Tibial nerve (tissue), 4 donors: ENCODE measurements at places on chromosomes 5 and 9.

DNA sequence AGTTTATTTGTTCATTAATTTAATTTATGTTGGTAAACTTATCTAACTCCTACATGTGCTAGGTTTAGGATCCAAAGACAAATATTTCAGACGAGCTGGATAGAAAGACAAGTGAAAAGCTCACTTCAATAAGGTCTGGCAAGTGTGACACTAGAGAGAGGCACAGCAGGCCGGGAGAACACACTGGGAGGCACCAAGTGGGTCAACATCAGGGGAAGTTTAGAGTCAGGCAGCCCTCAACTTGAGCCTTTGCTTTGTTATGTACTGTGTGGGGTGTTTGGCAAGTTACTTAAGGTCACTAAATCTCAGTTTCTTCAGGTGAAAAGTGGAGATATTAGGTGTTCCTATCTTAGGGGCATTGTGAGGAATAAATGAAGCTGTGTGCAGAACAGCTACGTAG is 214.4 kb downstream of the PCSK1 start:
- H3K27me3 ChIP-seq, result no peaks in the 10 kb centered on the region
- no peaks in the 10 kb centered on the region for H3K36me3 ChIP-seq
- H3K4me3 ChIP-seq, result no peak overlapping the region
- DNase-seq, result no peak

DNA sequence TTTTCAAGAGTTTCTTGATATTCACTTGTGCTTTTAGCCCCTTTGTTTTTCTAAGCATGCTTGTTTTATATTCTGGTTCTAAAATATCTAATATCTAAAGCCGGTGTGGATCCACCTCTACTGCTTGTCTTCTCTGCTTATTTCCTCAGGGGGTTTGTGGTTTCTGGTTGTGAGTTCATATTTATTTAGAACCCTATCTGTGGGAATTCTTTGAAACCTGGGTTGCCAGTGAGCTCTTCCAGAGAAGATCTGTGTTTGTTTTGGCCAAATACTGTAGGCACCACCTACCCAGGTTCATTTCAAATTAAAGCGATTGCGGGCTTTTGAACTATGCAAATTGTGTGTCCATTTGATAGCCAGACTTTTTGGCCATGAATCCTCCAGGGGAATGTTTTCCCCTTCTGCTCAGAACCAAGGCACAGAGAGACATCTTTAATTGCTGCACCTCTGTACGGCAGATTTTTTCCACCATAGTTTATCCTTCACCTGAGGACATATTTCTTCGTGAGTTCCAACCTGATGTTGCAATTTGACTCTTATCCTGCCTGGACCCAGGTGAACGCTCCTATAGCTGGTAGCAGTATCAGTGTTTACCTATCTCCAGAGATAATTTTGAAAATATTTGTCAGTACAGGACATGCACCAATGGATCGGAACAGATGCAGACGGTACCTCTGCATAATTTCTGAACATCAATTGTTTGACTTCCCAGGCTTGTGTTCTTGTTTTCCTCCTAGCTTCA is 2.4 kb upstream of the ZBTB43 start:
- H3K27me3 ChIP-seq, result no peaks in the 10 kb centered on the region
- DNase-seq, result no peak
- H3K27ac ChIP-seq, result no peak overlapping the region
- peaks cover 16% of the 10 kb centered on the region for H3K4me1 ChIP-seq
- H3K4me3 ChIP-seq, result no peak overlapping the region

- no peak overlapping the region for H3K27ac ChIP-seq
- DNase-seq, result no peak
- no peak overlapping the region for H3K4me3 ChIP-seq
- no peaks in the 10 kb centered on the region for H3K36me3 ChIP-seq
- peaks cover 17% of the 10 kb centered on the region for H3K27me3 ChIP-seq
- H3K4me1 ChIP-seq, result no peaks in the 10 kb centered on the region
Measured at GRCh38 chr5:3103262-3103811, 351.9 kb upstream of the IRX2 start.

- DNase-seq, result no peak
- H3K27me3 ChIP-seq, result no peaks in the 10 kb centered on the region
- no peaks in the 10 kb centered on the region for H3K36me3 ChIP-seq
- H3K4me3 ChIP-seq, result no peak overlapping the region
- H3K27ac ChIP-seq, result no peak overlapping the region
- H3K4me1 ChIP-seq, result no peaks in the 10 kb centered on the region
Measured at GRCh38 chr5:175748650-175749049, 90.8 kb downstream of the HRH2 start.

DNA sequence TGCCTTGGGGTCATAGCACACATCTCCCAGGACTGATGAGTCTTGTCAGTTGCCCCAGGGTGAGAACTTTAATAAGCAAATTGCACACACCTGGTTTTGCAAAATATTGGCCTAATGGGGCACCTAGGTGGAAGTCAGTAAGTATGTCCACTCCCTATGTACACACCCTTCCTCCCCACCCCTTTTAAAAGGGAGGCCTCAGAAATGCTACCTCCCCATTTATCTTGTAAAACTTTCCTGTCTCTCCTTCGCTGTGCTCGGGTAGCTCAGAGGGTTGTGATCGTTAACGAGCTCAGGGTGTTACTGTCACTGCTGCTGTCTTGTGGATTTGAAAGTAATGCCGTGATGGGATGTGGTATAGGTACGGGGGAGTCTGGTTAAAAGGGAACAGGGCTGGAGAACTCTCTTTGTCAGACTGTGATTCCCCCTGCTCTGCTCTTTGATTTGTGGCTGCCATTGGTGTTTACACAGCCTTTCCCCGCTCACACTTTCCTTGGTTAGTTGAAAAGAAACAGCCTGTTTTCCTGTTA is 26.2 kb downstream of the ZNF462 start:
- H3K27ac ChIP-seq, result no peak overlapping the region
- H3K36me3 ChIP-seq, result no peaks in the 10 kb centered on the region
- no peak for DNase-seq
- H3K4me3 ChIP-seq, result no peak overlapping the region

DNA sequence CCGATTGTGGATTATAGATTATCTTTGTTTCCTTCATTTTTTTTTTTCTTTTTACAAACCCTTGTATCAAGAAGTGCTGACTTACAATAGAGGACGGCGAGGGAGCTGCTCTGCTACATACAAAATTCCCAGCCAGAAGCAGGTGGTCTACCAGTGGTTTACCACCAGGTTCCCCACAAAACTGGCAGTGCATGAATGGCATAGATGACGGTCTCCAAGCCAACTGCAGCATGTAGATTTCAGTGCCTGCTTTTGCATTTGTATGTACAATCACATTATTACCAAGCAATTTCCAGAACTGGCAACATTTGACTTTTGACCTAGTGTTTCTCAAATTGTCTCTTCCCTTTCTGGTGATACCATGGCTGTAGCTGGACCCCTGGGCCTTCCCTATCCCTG is 84.0 kb downstream of the ACER2 start:
- H3K36me3 ChIP-seq, result no peaks in the 10 kb centered on the region
- H3K4me1 ChIP-seq, result peaks cover 5% of the 10 kb centered on the region
- DNase-seq, result no peak
- H3K27ac ChIP-seq, result no peak overlapping the region
- no peaks in the 10 kb centered on the region for H3K27me3 ChIP-seq
- no peak overlapping the region for H3K4me3 ChIP-seq

DNA sequence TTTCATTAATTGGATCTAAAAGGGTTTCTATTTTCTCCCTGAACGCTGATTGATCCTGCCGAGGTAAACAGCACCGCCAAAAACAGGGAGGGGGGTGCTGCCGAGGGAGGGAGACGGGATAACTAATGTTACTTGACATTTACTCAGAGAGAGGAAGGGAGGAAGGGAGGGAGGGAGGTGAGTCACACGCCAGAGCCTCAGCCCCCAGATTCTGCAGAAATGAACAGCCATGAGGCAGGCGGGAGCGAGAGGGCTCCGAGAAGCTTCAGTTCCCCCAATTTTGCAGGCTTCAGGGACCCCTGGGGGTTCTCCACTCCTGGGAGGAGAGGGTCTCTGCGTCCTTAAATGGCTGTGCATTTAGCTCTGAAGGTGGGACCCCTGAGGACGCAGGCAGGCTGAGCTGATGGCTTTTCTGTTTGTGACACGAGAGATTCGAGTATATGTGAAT is 59.1 kb upstream of the IER5L start:
- no peaks in the 10 kb centered on the region for H3K4me1 ChIP-seq
- H3K27me3 ChIP-seq, result no peaks in the 10 kb centered on the region
- DNase-seq, result no peak
- H3K36me3 ChIP-seq, result no peaks in the 10 kb centered on the region
- H3K4me3 ChIP-seq, result no peak overlapping the region

GRCh38 chr9:36161187-36161586 is 8.0 kb upstream of the CCIN start:
- H3K27me3 ChIP-seq, result no peaks in the 10 kb centered on the region
- peak overlapping the region; percentile 57 for H3K27ac ChIP-seq
- no peak overlapping the region for H3K4me3 ChIP-seq
- DNase-seq, result no peak
- no peaks in the 10 kb centered on the region for H3K36me3 ChIP-seq
- peaks cover 8% of the 10 kb centered on the region for H3K4me1 ChIP-seq

GRCh38 chr9:38024036-38024681 is 44.9 kb downstream of the SHB start:
- no peak overlapping the region for H3K4me3 ChIP-seq
- H3K4me1 ChIP-seq, result peaks cover 45% of the 10 kb centered on the region
- peak overlapping the region; percentile 60 for H3K27ac ChIP-seq
- H3K27me3 ChIP-seq, result no peaks in the 10 kb centered on the region

- no peaks in the 10 kb centered on the region for H3K36me3 ChIP-seq
- peaks cover 9% of the 10 kb centered on the region for H3K4me1 ChIP-seq
- H3K27ac ChIP-seq, result no peak overlapping the region
- H3K27me3 ChIP-seq, result no peaks in the 10 kb centered on the region
Measured at GRCh38 chr9:35839926-35840325, 10.9 kb downstream of the TMEM8B start.

- H3K27ac ChIP-seq, result no peak overlapping the region
- H3K4me1 ChIP-seq, result no peaks in the 10 kb centered on the region
- H3K4me3 ChIP-seq, result no peak overlapping the region
- no peaks in the 10 kb centered on the region for H3K27me3 ChIP-seq
Measured at GRCh38 chr5:161382685-161383084, 163.8 kb downstream of the GABRB2 start.

DNA sequence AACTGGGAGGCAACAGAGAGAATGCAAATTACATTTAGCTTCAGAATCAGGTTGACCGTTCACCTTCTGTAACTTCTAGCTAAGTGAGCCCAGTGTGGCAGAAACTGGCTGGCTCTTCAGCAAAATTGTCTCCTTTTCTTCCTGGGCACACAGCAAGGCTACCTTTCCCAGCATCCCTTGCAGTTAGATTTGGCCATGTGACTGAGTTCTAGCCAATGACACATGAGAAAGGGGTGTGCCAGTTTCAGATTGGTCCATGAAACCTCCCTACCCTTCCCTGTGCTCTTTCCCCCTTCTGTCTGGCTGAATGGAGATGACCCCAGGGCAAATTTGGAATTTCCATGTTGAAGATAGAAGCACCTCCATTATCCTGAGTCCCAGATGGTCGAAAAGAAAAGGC is 72.5 kb upstream of the SMIM23 start:
- H3K4me1 ChIP-seq, result no peaks in the 10 kb centered on the region
- H3K4me3 ChIP-seq, result no peak overlapping the region
- H3K27me3 ChIP-seq, result no peaks in the 10 kb centered on the region
- H3K36me3 ChIP-seq, result no peaks in the 10 kb centered on the region
- DNase-seq, result no peak

DNA sequence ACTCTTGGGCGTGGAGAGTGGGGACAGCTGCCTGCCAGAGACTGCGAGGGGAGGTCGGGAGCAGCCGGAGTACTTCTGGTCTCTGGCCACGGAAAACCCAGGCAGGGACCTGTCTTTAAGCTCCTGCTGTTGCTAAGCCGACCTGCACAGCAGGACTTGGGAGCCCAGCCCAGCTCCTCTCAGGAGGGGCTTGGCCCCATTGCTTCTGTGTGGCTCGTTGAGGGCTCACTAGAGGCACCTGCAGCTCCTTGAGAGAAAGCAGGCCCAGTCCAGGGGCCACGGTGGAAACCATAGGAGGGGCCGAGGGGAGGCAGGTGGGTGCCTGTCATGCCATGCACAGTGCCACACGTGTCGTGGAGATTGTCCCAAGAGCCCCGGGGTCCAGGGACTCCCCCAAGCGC is 3.3 kb upstream of the LCN2 start:
- peaks cover 11% of the 10 kb centered on the region for H3K4me1 ChIP-seq
- H3K27me3 ChIP-seq, result no peaks in the 10 kb centered on the region
- no peak overlapping the region for H3K4me3 ChIP-seq
- no peak for DNase-seq
- H3K27ac ChIP-seq, result no peak overlapping the region

- H3K4me3 ChIP-seq, result no peak overlapping the region
- no peaks in the 10 kb centered on the region for H3K36me3 ChIP-seq
- no peak overlapping the region for H3K27ac ChIP-seq
- no peaks in the 10 kb centered on the region for H3K27me3 ChIP-seq
Measured at GRCh38 chr5:111507276-111507675, 5.1 kb downstream of the STARD4 start.

DNA sequence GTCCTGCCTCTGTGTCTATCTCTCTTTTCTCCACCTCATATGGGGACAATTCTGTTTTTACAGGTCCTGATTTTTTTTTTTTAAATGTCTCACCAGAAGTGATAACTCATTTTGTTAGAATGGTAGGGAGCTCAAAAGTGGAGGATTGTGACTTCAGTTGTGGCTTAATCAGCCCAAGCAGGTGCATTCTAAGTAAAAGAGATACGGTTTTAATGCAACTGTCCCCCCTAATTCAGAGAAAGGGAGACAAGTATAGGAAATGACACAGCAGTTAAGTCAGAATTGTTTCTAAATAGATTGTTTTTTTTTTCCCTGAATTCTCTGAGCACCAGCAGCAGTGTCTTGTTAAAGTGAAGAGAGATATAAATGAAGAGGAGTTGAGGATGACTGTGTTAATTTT is 24.5 kb downstream of the MAST4 start:
- no peaks in the 10 kb centered on the region for H3K27me3 ChIP-seq
- H3K4me3 ChIP-seq, result no peak overlapping the region
- no peak overlapping the region for H3K27ac ChIP-seq
- H3K36me3 ChIP-seq, result no peaks in the 10 kb centered on the region
- H3K4me1 ChIP-seq, result no peaks in the 10 kb centered on the region

DNA sequence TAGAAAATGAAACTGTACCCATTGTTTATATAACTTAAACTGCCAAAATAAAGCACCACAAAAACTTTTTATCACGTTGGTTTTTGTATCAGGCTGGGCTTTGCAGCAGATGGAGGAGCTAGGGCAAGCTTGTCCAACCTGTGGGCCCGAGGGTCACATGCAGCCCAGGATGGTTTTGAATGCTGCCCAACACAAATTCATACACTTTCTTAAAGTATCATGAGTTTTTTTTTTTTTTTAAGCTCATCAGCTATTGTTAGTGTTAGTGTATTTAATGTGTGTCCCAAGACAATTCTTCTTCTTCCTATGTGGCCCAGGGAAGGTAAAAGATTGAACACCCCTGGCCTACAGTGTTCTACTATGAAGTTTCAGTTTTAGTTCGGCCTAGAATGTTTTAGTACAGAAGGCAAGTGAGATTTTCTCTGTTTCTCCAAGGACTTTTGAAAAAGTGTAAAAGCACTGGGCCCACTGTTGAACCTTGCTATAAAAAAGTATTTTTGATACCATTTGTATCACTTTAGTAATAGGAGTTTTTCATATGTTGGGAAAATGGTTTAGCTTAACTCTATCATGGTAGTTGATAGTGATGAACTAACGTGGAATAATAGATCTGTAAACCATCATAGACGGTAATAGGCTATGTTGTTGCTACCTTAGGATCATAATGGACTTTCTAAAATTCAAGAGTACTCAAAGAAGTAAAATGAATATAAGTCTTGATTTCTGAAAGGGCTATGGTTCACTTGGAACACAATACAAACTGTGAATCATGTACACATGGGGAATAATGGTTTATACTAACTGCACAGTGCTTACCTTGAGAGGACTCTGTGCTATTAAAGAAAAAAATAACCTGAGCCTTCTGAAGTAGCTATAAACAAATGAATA is 2.9 kb downstream of the CDKN2A start:
- no peak for DNase-seq
- H3K36me3 ChIP-seq, result no peaks in the 10 kb centered on the region
- no peak overlapping the region for H3K27ac ChIP-seq
- H3K4me3 ChIP-seq, result no peak overlapping the region
- H3K27me3 ChIP-seq, result peaks cover 71% of the 10 kb centered on the region
- H3K4me1 ChIP-seq, result no peaks in the 10 kb centered on the region
